ENCODE measurements at places on chromosomes 16 and 17.

DNA sequence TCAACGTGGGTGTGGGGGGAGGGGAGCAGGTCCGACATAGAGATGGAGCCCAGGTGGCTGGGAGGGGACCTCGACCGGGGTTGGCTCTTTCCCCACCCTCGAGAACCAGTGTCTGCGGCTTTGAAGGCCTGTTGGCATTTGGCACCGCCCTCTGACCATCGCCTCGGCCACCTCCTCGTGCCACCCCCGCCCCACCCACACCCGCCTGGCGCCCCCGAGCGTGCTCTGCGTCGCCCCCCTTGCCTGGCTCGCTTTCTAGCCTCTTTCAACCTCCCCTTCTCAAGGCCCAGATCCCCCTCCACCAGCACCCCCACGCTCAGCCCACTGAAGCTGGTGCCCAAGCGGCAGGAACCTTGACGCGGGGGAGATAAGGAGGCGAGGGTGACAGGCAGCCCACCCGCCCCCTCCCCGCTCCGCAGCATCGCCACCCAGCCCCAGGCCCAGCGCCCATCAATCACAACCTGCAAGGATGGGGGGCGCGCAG lies 619 bp downstream of the CACNB1 start:
- DNase-seq: no peak

DNA sequence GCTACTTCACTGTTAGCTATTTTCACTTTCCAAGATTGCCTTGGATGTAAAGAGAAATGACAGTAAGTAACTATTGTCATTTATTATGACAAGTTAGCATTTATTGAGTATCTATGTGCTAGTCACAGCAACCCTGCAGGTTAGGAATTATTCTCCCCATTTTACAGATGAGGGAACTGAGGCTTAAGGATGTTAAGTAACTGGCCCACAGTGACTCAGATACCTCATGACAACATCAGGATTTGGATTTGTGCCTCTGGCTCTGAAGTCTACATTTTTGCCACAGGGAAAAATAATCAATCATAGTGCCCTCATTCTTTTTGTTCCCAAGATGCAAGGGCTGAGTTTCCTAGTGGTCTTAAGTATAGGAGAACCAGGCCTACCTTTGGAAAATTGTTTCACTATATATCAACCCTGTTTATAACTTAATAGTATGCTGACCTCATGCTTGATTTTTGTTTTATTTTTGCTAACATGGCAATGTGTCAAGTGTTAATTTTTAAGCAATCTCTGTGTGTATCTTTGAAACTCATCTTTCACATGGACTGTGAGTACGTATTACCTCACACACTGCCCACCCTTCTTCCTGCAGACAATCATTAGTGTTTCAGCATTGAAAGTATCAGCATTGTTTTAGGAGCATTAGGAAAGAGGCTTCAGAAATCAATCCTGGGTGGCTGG lies 105.0 kb downstream of the TANGO6 start:
- no peak for DNase-seq

DNA sequence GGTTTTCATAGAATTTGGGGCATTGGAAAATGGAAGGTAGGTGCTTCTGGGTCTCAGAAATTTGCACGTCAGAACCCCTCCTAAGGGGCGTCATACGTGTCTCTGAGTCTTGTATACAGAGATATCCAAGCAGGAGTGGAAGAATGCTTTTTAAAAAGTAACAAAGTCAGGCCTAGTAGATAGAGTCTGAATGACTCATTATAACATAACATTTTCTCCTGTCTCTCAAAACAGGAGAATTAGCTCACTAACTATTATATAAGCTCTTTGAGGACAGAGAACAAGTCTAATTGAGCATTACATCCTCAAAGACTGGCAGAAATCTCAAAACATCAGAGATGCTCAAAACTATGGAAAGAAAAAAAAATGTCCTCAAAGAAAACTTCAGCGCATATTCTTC lies 86.1 kb upstream of the CCL2 start:
- no peak for DNase-seq

GRCh38 chr17:55354941-55355340 lies 66.7 kb downstream of the MMD start:
- no peak for DNase-seq

GRCh38 chr17:28982131-28982793 lies 23.6 kb downstream of the SEZ6 start:
- no peak for DNase-seq

Measured in eye (tissue), 1 donor.